ENCODE measurements at places on chromosomes 13 and 19.

DNA sequence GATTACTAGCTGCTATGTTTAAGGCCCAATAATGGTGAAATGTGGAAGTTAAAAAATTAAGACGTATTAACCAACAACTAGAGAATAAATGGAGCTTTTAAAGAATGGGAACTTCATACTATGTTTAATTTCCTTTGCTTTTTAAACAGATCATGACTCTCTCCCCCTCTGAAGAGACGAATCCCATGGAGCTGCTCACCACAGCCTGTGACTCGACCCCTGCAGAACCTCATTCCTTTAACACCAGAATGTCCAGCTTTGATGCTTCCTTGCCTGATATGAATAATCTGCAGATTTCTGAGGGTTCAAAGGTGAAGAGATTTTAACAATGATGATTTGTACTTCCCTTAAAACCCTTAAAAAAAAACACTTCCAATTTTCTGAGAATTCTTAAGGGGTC lies 53.0 kb downstream of the ZAR1L start:
- DNase-seq, result no peak

DNA sequence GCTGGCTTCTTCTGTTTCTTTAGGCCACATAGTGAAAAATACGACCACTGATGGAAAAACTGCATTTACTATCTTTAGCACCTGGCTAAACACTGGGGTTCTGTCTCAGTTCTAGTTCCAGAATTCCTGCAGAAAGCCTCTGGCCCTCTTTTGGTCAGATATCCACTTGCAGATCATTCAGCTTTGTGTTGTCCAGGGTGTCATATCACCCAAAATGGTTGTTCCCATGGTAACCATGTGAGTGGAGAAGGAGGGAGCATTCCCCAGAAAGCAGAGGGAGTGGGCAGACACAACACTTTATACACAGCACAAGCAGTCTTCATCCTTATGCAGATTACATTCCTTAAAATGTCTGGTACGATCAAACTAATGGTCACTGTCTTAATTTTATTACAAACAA lies 73.5 kb downstream of the CAB39L start:
- DNase-seq, result no peak

DNA sequence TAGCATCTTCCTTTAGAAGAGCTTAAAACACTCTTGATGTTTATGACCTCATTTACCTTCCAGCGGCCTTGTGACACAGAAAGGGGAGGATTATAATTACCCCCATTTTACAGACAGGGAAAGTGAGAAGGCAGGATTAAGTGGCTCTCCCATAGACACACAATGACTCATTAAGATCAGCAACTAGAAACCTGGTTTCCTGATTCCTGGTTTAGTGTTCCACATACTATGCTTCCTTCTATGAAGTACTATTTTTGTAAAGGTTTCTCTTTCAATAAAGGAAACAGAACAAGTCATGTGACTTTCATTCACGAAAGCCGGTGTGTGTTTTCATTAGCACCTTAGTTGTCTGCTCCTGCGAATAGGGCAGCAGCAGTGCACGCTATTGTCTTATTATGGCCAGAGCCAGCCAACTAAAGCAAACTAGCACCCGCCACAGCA lies 8.3 kb downstream of the IRS2 start:
- DNase-seq, result no peak

- DNase-seq, result no peak
Measured at GRCh38 chr19:15666883-15667282, 6.0 kb upstream of the CYP4F12 start.
